Stimulated activated CD8-positive, alpha-beta memory T cell treated with anti-CD3 and anti-CD28 coated beads, Interleukin-7, amount 100 ng/mL, for 24 hours (primary cell): ENCODE measurements at places on chromosomes 1 and 21.

DNA sequence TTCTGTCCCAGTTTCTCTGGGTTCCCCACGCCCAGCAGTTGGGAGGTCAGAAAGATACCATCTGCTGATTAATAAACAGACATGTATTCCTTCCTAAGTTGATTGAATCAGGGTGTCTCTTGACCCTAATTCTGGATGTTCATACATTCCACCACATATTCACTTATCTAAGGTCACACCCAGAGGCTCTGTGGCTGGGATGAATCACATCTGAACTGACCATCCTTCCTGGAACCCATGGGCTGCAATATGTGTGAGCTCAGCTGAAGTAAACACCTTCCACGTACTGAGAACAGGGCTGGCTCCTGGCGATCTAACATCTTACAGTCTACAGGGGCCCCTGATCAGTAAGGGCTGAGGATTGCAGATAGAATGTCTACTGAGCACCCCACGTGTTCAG lies 20.5 kb upstream of the TRABD2B start:
- DNase-seq: no peak

GRCh38 chr1:186532466-186532865 lies 71.6 kb upstream of the PDC start:
- no peak for DNase-seq

GRCh38 chr1:195345149-195345548 lies 1263.1 kb downstream of the KCNT2 start:
- DNase-seq: no peak

- DNase-seq: no peak
Observed at GRCh38 chr1:210291786-210292230, 36.9 kb upstream of the HHAT start.

DNA sequence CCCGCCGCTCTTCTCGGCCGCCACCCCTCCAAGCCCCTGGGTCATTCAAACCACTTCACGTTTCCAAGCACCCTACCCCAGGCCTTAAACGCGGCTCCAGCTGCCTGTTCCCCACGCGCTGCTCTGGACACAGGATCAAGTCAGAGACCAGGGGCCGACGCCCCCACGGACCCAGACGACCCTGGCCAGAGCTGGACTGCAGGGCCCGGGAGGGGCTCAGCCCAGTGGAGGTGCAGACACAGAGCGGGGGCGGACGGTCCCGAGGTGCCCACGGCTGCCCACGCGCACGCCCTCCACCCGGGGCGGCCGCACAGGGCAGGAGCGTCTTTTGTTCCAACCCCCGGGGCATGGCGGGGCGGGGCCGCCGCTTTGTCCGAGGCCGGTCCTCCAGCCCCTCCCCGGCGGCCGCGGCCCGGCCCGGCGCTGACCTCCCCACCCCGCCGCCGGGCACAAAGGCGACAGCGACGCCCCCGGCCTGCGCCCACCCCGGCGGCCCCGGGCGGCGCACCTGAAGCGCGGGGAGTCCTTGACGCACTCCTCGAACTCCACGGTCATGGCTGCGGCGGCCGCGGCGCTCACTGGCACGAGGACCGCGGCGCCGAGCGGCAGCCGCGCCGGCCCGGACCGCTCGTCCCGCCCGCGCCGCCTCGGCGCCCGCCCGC lies 338 bp downstream of the ACAP3 start:
- DNase-seq: no peak

DNA sequence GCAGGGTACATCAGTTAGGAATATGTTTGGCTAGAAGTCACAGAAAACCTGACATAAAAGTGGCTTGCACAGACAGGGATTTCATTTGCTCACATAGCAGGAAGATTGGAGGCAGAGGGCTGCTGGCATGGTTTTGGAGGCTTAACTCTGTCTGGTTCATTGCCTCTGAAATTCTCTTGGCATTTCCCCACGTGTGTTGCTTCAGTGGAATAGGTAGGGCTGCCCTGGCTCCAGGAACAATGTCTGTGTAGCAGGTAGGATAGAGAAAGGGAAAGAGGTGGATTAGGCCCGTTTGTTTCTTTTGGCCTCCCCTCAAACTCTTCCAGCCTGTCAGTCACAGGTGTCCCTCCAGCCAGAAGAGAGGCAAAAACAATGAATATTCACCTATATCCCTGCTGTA lies 20.5 kb upstream of the SIPA1L2 start:
- no peak for DNase-seq

DNA sequence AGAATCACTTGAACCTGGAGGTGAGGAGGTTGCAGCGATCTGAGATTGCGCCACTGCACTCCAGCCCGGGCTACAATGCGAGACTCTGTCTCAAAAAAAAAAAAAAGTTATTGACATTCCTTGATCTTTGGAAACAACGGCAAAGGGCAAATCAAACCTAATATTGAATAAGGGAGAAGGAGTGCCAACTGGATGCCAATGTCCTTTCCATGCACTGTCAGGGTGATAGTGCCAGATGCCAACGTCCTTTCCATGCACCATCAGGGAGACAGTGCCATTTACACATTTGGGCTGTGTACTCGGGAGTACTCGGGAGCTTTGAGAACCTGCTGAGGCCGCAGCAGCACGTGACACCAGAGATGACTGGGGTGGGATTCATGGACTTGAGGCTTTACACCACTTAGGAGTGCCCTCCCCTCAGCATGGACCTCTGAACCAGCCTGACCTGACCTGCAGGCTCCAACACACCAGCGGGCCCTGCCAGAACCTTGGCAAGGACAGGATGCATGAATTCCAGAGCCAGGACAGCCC lies 34.5 kb upstream of the SOD1 start:
- no peak for DNase-seq

GRCh38 chr1:10304295-10304694 lies 93.9 kb downstream of the KIF1B start:
- no peak for DNase-seq

GRCh38 chr1:5888606-5889211 lies 103.5 kb downstream of the NPHP4 start:
- no peak for DNase-seq

GRCh38 chr1:183604038-183604808 lies 14.0 kb upstream of the NCF2 start:
- no peak for DNase-seq

DNA sequence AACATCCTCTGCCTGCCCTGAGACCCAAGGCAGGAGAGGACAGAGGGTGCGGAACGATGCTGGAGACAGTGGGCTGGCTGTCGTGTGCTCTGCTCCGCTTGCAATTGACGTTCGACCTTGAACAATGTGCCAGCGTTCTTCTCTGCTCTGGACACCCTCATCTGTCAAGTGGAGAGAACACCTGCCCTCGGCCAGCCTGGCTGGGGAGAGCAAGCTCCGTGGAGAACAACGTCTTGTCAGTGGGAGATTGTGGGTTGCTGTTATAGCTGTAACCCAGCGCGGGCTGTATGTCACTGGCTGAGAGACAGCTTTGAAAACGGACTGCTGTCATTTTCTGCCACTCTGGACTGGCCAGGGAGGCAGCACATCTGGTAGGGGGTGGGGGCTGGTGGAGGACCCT lies 14.7 kb downstream of the KIAA1614 start:
- DNase-seq: no peak

DNA sequence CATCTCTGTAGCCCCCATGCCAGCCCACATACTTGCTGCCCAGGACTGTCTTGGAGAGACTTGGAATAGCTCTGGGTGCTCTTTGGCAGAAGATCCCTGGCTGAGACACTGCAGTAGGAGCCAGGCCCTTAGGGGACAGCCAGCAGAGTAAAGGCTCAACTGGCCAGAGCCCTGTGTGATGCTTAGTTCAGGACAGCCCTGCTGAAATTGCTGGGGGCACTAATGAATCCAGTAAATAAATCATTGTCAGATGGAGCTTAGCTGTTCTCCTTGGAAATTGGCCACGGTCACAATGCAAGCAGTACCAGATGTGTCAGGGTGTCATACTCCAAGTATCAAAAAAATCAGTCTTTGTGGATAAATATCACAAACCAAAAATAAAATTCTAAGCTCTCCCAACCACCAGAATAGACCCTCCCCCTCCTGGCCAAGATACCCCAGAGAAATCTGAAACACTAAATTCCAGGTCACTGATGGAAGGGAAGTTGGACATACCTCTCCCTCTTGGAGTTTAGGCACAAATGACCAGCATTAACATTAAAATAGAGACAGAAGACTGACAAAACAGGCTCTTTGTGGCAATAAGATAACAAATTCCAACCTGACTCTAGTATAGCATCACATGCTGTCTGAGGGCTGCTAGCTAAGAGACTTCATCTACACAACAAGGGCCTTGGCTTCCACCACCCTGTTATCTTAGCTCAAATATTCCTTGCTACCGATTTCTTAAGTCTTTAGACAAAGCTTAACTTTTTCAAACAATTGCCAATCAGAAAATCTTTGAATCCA lies 83.2 kb upstream of the DNAH14 start:
- DNase-seq: no peak

DNA sequence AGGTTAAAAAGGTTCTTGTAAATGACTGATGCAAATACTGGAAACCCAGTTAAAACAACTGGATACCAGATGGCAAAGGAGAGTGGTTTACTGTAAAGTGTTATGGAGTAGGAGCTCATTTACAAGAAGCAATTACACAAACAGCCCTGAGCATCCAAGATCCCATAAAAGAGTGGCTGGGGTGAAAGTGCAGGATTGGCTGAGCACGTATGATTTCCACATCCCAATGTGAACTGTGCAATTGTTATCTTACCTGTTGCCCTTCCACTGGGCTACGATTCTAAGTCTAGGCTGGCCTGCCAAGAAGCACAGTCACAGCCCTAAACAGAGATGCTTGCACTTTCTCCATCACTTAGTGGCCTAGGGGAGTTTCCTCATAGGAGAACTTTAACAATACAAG lies 277.6 kb upstream of the RUNX1 start:
- no peak for DNase-seq

- no peak for DNase-seq
Observed at GRCh38 chr1:175887981-175888428, 144.6 kb upstream of the TNR start.

GRCh38 chr21:27190601-27191000 lies 223.7 kb upstream of the ADAMTS5 start:
- no peak for DNase-seq

GRCh38 chr1:41530411-41530810 lies 45.9 kb upstream of the EDN2 start:
- no peak for DNase-seq
